Pancreas (tissue), 10 donors: ENCODE measurements at places on chromosomes 4 and X. TPM values are rescaled to one million over a fixed set of nuclear protein-coding genes. Genes with fewer than 3 reads are reported as not detected.

The PPBP gene
- 0.31 TPM for total RNA-seq

The NCBP2L gene
- not detected for total RNA-seq

The MFAP3L gene
- 4.1 TPM for total RNA-seq

The MAGEC1 gene
- total RNA-seq: not detected

The HSPA4L gene
- total RNA-seq: 4.1 TPM

The SOD3 gene
- 39.3 TPM for total RNA-seq

The PPP4R3C gene
- total RNA-seq: not detected

The DOK7 gene
- total RNA-seq: 5.1 TPM

The POU4F2 gene
- total RNA-seq: not detected

The DDX60 gene
- total RNA-seq: 3.8 TPM

The NMU gene
- total RNA-seq: not detected

The FAM114A1 gene
- 42.8 TPM for total RNA-seq

The PRSS12 gene
- total RNA-seq: 7.5 TPM

The MAML3 gene
- 6.7 TPM for total RNA-seq

The MAGEA4 gene
- not detected for total RNA-seq

The DDX53 gene
- not detected for total RNA-seq

The RBMXL3 gene
- not detected for total RNA-seq

The CYLC1 gene
- total RNA-seq: not detected

The RIBC1 gene
- total RNA-seq: 0.58 TPM

The NEUROG2 gene
- not detected for total RNA-seq

The PRR32 gene
- not detected for total RNA-seq

The MAP3K15 gene
- 2.4 TPM for total RNA-seq
